ENCODE measurements at places on chromosomes 4 and X. TPM values are rescaled to one million over a fixed set of nuclear protein-coding genes. Genes with fewer than 3 reads are reported as not detected.

- H3K4me1 ChIP-seq, result no peaks in the 10 kb centered on the region
- no peaks in the 10 kb centered on the region for H3K36me3 ChIP-seq
- H3K27ac ChIP-seq, result no peak overlapping the region
- H3K4me3 ChIP-seq, result no peak overlapping the region
- H3K27me3 ChIP-seq, result peaks cover 8% of the 10 kb centered on the region
Observed at GRCh38 chr4:7985891-7986441, 46.3 kb upstream of the AFAP1 start.

DNA sequence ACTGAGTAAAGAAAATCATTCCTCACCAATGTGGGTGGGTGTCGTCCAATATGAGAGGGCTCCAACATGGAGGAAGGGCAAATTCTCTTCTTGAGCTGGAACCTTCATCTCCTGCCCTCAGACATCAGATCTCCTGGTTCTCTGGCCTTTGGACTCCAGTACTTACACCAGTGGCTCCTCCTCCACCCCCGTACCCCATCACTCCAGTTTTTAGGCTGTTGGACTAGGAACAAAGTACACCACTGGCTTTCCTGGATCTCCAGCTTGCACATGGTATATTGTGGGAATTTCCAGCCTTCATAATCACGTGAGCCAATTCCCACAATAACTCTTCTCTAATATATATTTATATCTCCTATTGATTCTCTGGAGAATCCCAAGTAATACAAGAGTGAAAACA is 196.9 kb downstream of the PDHA2 start:
- no peak for DNase-seq
- no peaks in the 10 kb centered on the region for H3K4me1 ChIP-seq
- H3K36me3 ChIP-seq, result no peaks in the 10 kb centered on the region
- no peak overlapping the region for H3K4me3 ChIP-seq

GRCh38 chr4:4321951-4322688 is 32.1 kb downstream of the ZBTB49 start:
- H3K27me3 ChIP-seq, result no peaks in the 10 kb centered on the region
- no peak overlapping the region for H3K4me3 ChIP-seq
- no peaks in the 10 kb centered on the region for H3K4me1 ChIP-seq

GRCh38 chr4:107757283-107757682 is 37.2 kb upstream of the PAPSS1 start:
- no peaks in the 10 kb centered on the region for H3K27me3 ChIP-seq
- H3K36me3 ChIP-seq, result no peaks in the 10 kb centered on the region
- H3K27ac ChIP-seq, result no peak overlapping the region
- H3K4me1 ChIP-seq, result no peaks in the 10 kb centered on the region
- no peak for DNase-seq

DNA sequence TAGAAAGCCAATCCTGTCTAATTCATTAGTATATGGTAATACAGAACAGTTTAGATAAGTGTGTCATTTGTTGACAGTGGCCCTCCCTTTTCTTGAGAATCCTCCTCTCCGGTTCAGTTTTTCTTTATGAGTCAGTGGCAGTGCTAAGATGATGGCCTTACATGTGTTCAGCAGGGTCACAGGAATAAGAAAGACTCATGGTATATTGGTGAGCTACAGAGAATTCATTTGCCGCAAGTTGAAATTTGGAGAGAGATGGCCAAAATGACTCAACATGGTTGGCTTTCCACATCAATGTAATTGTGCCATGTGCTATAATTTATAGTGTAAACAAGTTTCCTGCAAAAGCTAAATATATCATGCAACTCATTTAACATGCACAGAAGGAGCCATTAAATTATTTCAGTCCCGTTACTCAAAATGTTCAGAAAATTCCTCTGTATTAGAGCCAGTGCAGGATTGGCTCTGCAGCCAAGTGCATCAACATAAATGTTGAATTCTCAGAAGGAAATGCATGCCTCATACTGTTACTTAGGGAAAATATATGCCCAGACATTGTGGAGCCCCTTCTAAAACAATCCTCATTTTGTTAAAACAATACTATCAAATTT is 374.3 kb downstream of the AFF2 start:
- no peak overlapping the region for H3K4me3 ChIP-seq
- DNase-seq, result no peak
- H3K36me3 ChIP-seq, result no peaks in the 10 kb centered on the region
- H3K27ac ChIP-seq, result no peak overlapping the region

FATE1 gene
- total RNA-seq, result 5.5 TPM

MAGEE2 gene
- total RNA-seq, result not detected

ARHGAP36 gene
- total RNA-seq, result 1.7 TPM
